ENCODE measurements at places on chromosomes 3 and 15. TPM values are rescaled to one million over a fixed set of nuclear protein-coding genes. Genes with fewer than 3 reads are reported as not detected.

DNA sequence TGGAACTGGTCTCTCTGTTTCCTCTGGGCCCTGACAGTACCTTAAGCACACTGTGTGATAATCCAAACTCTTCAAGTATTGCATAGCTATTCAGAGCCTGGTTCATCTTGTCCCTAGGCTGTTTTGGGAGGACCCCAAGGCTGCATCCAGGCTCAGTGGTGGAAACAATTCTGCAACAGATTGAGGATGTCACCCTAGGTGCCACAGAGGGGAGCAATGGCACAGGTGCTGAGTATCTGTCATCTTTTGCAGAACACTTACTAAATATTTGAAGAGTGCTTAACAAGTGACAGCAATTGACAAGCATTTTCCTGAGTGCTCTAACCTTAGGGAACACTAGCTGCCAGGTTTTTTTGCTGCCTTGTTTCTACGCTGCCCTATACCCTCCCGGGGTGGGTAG, 27.8 kb downstream of the STARD5 start:
- DNase-seq, result no peak

- no peak for DNase-seq
Observed at GRCh38 chr15:77225646-77226045, 154.7 kb upstream of the TSPAN3 start.

GRCh38 chr3:186510374-186511079, 33.7 kb downstream of the CRYGS start:
- DNase-seq, result peak; percentile 17

- no peak for DNase-seq
Observed at GRCh38 chr3:32186097-32186496, 52.4 kb upstream of the CMTM8 start.

GRCh38 chr15:91099995-91100813, at the start of gene SV2B:
TSS of gene SV2B (plus strand) at chr15:91100257. CDS start at chr15:91226264, 126,007 bp downstream.
- DNase-seq, result peak; percentile 41

- no peak for DNase-seq
Observed at GRCh38 chr3:131775650-131776049, 259.2 kb downstream of the CPNE4 start.

Gene CACNA1D
- total RNA-seq, result 0.86 TPM

Gene ACAD9
- total RNA-seq, result 34.7 TPM

Gene GPR15
- total RNA-seq, result not detected

Gene TRIM71
- total RNA-seq, result 0.06 TPM
